Skin of body (tissue), 3 donors: ENCODE measurements at places on chromosomes 5 and 9.

- no peak for DNase-seq
Measured at GRCh38 chr5:178323961-178324360, 91.4 kb upstream of the PHYKPL start.

DNA sequence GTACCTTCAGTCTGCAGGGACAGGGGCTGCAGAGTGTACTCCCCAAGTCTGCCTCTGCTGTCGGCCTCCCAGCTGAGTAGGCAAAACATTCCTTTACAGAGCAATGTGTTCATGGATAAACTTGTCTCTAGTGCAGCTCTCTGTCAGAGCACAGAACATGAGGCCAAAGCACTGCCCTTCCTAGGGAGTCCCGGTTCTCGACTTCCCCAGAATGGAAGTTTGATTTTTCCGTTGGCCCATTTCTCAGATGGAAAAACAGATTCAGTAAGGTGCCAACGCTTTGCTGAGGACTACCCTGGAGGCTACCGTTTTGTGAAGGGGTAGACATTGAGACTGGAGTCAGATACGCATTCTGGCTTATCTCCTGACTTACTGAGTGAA lies 422 bp upstream of the TRIM32 start:
- DNase-seq, result no peak

DNA sequence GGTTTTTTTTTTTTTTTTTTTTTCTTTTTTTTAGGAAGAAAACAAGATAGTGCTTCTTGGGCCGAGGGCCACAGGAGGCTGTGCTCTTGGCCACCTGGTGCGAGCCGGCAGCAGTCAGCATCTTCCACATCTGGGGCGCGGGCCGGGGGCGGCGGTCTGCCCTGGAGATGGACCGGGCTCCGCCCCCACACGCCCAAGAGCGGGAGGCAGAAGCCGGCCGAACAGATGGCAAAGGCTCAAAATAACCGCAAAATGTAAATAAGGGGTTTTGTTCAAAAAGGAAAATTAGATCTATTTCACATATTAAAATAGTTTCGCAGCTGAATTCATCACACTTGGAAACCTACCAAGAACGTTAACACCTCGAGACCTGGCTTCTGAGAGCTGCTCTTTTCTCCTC lies 51.5 kb upstream of the UBAC1 start:
- DNase-seq, result no peak

DNA sequence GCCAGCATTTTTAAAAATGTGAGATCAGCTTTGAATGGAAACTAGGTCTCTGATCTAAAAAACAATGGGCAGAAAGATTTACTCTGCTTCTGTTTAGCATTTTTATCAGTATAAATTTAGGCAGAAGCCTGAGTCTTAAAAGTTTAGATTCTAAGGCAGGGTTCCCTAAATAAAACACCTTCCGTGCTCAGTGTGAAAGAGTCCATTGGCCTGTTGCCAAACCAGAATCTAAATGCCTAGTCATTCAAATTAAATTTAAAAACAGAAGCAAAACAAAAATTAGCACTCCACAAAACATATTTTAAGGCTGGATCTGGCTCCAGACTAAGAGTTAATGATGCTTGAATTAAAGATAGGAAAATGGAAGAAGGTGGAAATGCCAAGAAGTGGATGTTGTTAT lies 4.5 kb downstream of the TYRP1 start:
- DNase-seq, result no peak

DNA sequence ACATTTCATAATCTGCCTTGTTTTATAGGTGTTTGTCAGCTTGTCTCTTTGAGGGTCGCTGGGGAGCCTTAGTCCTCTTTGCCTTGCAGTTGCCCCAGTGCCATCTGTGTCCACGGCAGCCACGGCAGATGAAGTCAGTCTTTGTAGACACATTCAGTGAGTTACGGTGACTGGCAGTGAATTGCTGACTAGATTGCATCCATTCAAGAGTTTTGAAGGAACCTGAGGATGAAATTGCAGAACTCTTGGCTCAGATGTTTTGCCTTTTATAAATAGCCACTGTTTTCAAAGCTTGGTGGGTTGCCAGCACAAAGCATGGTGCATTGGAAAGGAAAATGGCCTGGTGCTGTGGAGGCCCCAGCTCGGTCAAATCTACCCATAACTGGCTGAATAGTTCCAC lies 125.6 kb downstream of the TRIO start:
- DNase-seq, result no peak

DNA sequence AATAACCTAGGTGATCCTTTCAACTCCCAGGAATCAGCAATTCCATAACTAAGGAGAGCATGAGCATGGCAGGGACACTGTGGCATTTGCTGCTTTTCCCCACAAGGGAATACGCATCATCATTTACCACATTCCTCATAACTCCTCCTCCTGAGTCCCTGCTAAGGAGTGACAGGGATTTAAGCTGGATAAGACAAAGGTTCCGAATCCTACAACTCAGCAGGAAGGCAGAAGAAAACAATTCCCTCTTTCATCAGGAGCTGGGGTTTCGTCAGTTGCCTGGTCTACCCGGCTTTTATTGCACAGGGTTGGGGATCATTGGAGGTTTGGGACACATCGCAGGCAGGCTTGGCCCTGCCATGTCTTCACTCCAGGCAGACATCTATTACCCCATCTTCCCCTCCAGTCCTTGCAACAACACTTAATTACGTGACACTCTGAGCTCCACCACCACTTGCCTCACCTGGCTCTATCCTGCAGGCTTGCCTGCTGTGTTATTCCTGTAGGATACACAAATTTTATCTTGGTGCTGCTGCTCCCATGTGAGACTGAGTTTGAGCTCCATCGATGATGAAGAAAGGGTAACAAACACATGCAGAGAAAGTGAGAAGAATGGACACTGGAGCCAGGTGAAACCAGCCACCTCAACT lies 563.0 kb upstream of the KLF4 start:
- DNase-seq, result no peak

DNA sequence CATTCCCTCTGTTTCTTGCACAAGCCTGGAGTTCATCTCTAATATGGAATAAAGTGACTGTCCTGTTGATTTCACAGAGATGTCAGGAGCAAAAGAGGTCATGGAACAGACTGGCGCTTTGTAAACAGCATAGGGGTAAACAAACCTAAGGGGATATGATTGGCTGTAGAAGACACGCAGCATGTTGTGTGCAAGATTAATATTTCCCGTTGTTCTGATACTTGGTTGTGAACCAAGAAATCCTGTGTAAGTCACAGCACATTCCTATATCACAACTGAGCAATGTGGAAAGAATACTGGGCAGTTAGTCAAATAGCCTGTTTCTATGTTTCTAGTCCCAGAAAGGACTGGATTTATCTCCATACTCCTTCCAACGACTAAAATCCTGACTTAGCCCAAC lies 3.2 kb downstream of the ADAMTS12 start:
- peak; percentile 81 for DNase-seq

GRCh38 chr5:133117912-133118445 lies 66.2 kb downstream of the HSPA4 start:
- DNase-seq, result peak; percentile 39

DNA sequence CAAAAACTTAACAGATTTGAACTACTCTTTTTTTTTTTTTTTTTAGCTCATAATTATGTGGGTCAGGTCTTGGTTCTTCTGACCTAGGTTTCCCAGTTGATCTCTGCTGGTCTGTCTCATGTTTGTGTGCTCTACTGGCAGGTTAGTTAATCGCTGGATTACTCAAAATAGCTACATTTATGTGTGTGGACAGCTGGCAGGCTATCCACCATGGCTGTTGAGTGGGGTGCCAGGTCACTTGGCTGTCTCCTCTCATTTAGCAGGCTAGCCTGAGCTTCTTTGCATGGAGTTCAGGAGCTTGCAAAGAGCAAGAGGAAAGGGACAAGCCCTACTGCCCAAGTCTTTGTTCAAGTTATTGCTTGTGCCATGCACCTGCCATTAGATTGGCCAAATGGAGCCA lies 9.3 kb downstream of the ADCY2 start:
- DNase-seq, result no peak

GRCh38 chr9:6905850-6906375 lies 148.1 kb downstream of the KDM4C start:
- DNase-seq, result no peak

- no peak for DNase-seq
Measured at GRCh38 chr9:111910428-111910827, 13.8 kb downstream of the UGCG start.

DNA sequence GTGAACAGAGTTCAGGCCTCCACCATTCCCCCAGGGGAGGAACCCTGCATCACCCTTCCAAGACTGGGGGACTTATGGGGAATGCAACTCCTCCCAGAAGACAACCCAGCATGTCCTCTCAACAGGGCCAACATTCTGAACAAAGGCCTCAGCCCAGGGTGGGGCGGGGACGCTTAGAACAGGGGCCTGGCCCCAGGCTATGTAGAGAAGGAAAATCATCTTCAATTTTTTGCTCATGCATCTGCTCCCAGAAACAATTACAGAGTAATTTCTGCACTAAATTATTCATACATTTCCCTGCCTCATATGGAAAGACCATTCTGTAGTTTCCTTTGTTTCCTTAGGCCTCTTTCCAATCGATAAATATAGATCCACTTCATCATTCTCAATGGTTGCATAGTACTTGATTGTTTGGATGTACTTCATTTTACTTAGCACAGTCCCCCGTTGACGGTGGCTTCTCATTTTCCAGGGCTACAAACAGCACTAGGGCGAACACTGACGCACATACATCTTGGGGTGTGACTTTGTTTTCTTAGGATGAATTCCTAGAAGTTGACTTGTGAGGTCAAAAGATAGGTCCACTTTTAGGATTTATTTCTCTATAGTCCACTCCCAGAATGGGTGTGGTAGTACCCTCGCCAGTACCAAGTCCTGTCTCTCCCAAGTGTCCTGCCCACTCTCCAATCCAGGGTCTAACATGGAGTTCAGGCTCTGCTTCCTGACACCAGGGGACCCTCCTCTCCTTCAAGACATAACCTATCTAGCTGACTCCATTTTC lies 27.2 kb upstream of the SMU1 start:
- no peak for DNase-seq

- DNase-seq, result no peak
Measured at GRCh38 chr9:32340361-32340760, 44.1 kb upstream of the ACO1 start.

GRCh38 chr5:61953913-61954312 lies 352.1 kb upstream of the KIF2A start:
- no peak for DNase-seq

- no peak for DNase-seq
Measured at GRCh38 chr5:59193616-59194319, 610.9 kb downstream of the RAB3C start.

DNA sequence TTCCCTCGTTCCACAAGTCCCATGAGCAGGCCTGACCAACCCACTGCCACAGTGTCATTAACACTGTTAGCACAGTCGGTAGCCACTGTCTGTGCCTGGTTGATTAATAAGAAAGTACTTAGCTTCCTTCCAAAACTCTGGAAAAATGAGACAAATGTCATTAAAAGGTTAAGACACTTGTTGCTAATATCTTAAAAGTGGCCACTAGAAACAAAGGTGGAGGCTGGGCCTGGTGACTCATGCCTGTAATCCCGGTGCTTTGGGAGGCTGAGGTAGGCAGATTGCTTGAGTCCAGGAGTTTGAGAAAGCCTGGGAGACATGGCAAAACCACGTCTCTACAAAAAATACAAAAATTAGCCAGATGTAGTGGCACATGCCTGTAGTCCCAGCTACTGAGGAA lies 194.0 kb downstream of the PDZD2 start:
- DNase-seq, result no peak

GRCh38 chr9:4082948-4083347 lies 216.9 kb downstream of the GLIS3 start:
- no peak for DNase-seq

DNA sequence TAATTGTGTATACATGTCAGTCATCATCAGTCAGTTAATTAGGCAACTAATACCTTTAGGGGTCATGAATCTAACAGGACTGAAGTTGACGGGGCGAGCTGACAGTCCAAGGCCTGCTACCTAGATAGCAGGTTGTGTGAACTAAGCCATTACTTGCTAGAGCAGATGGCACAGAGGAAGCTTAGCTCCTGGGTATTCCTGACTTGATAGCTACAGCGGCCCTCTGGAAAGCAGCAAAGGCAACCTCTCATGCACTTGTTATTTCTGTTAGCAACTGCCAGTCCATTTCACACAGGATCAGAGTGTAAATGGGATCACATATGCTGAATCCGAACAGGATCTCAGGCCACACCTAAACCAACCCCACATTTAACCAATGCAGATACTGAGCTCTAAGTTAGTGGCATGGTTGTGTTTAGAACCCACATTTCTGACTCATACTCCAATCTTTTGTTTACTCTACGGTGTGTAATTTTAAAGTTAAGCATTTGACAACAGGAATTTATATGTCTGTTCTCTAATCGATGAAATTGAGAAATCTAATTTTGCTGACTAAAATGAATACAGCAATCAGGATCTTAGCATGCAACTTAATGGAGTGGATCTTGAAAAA lies 521.3 kb upstream of the ZNF608 start:
- no peak for DNase-seq

DNA sequence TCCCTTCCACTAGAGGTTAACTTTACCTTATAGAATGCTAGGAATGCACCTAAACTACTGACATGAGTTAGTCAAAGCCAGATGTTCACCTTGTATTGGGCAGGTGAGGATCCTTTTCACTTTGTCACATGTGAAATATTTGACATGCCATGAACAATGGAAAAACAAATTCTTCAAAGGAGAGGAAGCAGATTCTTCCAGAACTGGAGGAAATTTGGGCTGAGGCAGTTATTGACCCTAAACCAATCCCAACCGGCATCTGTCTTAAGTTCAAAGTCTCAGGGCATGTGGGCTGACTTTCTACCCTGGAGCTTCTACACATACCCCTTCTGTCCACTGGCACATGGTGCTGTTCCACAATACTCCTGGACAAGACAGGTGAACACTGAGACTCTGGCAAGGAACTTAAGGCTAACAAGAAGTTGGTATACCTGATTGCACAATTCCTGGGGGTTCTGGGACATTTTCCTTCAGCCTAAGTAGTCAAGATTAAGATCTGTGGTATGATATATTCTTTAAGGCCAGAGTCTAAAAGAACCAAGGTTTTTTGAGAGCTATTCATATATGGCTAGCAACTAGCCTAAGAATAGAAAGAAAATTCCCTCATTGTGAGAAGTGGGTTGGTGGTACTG lies 2.6 kb downstream of the VLDLR start:
- DNase-seq, result no peak

GRCh38 chr9:135253305-135254004 lies 166.0 kb downstream of the OLFM1 start:
- no peak for DNase-seq

- DNase-seq, result no peak
Measured at GRCh38 chr5:102223542-102224477, 72.3 kb downstream of the SLCO4C1 start.

GRCh38 chr9:79107911-79108676 lies 463.7 kb upstream of the TLE4 start:
- DNase-seq, result no peak

DNA sequence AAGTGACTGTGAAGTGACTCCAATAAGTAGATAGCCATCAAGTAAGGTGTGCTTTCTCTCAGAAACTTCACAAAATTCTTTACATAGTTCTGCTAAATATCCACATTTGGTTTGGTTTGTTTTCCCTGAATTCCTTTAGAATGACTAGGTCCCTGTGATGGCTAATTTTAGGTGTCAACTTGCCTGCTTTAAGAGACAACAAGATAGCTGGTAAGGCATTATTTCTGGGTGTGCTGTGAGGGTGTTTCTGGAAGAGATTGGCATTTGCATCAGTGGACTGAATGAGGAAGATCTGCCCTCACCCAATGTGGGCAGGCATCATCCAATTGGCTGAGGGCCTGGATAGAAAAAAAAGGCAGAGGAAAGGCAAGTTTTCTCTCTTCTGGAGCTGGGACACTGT lies 8.3 kb upstream of the PTBP3 start:
- DNase-seq, result no peak
